ENCODE measurements at places on chromosomes 1 and 21.

DNA sequence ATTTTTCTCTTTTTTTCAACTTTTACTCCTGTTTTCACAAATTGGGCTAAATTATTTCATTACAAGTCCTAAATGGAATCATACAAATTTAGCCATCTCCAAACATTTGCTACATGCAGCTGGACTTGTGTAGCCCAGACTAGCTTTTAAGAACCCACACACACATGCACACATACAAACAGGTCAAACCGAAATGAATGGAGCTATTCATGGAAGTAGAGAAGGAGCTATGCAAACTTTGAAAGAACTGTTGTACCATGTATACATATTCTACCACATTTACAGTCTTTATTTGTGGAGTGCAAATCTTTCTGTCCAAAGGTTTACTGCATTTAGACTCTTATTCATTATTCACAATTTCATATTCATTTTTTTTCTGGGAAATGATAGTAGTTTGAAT, 189.1 kb upstream of the RNPC3 start:
- DNase-seq, result no peak

DNA sequence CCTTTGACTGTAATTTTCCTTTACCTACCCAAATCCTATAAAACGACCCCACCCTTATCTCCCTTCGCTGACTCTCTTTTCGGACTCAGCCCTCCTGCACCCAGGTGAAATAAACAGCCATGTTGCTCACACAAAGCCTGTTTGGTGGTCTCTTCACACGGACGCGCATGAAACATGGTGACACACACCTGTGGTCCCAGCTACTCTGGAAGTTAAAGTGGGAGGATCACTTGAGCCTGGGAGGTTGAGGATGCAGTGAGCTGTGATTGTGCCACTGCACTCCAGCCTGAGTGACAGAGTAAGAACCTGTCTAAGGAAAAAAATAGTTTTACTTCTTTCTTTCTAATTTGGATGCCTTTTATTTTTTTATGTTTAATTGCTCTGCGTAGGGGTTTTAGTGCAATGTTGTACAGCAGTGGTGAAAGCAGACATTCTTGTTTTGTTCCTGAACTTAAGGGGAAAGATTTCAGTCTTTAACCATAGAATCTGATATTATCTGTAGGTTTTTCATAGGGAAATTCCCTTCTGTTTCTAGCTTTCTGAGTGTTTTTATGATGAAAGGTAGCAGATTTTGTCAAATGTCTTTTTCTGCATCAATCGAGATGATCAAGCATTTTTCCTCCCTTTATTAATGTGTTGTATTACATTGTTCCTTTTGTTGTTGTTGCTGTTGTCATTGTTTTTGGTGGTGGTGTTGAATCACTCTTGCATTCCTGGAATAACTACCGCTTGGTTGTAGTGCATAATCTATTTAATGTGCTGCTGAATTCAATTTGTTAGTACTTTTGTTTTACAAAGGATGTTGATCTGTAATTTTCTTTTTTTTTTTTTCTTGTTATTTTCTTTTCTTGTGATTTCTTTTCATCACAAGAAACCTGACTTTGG, 497.4 kb downstream of the DISC1 start:
- DNase-seq, result no peak

DNA sequence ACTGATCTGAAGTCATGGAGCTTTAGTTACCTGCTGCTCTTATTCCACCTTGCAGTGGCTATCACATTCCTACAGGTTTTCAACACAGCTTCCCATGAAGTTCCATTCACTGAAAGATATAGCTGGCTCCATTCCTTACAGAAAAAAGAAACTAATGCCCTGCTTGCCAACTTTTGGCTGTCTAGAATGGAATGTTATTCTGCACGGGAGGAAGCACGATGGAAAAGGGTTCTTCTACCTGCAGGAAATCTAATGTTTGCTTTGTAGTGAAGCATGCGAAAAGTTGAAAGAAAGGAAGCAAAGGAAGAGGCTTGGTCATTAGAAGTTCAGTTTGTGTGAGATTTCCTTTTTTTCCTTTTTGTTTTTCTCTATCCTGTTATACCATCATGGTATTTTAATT, 32.6 kb downstream of the GIPC2 start:
- DNase-seq, result no peak

DNA sequence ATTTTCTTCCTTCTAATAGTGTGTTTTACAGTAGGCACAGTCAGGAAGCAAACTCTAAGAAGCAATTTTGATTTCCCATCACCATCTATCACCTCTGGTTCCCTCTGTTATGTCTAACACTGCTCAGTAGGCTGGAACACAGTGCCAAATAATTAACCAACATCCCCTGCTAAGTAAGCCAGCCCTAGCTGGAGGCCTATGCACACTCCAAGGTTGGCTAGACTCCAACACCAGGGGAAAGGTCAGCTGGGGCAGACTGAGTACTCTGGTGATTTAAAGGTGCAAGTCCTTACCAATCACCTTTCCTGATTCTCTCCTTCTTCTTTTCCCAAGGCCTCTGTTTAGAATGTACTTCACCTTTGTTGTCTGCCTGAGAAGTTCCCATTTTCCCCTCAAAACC, 46.5 kb upstream of the BEND5 start:
- DNase-seq, result peak; percentile 95

GRCh38 chr1:70487910-70488665, 77.0 kb downstream of the CTH start:
- no peak for DNase-seq

- DNase-seq, result no peak
These were observed 19.9 kb upstream of the LPAR3 start for GRCh38 chr1:84912726-84913554.

DNA sequence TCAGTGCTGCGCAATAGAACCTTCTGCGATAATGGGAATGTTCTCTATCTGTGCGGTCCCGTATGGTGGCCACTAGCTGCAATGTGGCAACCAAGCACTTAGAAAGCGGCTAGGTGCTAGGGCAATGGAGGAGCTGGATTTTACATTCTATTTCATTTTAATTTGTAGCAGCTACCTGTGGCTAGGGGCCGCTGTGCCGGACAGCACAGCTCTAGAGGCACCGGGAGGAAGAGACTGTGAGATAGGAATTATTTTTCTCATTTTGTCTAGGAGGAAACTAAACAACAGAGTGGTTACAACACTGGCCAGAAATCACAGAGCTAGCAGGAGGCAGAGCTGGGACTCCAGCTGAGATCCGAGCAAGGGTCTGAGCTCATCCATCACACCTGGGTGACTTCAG, 130.6 kb upstream of the CD34 start:
- DNase-seq, result no peak

- DNase-seq, result no peak
These were observed 9.1 kb downstream of the TMEM9 start for GRCh38 chr1:201145132-201145531.

GRCh38 chr1:160214481-160215140, 9.4 kb downstream of the PEA15 start:
- DNase-seq, result no peak

DNA sequence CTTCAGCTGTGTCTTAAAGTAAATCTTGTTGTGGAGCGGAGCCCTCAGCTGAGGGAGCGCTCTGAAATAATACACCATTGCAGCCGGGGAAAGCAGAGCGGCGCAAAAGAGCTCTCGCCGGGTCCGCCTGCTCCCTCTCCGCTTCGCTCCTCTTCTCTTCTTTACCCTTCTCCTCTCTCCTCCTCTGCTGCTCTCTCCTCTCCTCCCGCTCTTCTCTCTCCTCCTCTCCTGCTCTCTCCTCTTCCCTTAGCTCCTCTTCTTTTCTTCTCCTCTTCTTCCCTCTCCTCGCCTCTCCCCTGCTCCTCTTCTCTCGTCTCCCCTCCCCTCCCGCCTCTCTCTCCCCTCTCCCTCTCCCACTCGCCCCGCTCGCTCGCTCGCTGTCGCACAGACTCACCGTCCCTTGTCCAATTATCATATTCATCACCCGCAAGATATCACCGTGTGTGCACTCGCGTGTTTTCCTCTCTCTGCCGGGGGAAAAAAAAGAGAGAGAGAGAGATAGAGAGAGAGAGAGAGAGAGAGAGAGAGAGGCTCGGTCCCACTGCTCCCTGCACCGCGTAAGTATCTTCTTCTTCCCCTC, at the start of gene PROX1:
TSS of gene PROX1 (plus strand) at position 47 of the 580 bp plus-strand sequence. CDS start 8,563 bp downstream, outside the sequence.
- DNase-seq, result peak; percentile 49

DNA sequence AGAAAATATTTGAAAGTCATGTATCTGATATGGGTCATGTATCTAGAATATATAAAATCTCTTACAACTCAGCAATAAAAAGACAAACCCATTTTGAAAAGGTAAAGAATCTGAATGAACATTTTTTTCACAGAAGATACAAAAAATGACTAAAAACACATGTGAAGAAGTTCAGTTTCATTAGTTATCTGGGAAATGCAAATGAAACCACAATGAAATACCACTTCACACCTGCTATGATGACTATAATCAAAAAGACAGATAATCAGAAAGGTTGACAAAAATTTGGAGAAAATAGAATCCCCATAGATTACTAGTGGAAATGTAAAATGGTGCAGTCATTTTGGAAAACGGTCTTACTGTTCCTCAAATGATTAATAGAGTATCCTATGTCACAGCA, 631.0 kb downstream of the MRPL39 start:
- DNase-seq, result no peak

DNA sequence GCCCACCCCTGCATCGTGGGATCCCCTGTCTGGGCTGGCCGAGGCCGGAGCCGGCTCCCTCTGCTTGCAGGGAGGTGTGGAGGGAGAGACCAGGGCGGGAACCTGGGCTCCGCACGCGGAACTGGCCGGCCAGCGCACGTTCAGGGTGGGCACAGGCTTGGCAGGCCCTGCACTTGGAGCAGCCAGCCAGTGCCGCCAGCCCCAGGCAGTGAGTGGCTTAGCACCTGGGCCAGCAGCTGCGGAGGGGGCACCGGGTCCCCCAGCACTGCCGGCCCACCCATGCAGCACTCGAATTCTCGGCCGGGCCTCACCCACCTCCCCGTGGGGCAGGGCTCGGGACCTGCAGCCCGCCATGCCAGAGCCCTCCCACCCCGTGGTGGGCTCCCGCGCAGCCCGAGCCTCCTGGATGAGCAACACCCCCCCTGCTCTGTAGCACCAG, 422.6 kb downstream of the AMY1C start:
- no peak for DNase-seq

- DNase-seq, result no peak
These were observed 35.0 kb downstream of the ACKR1 start for GRCh38 chr1:159239551-159240220.

DNA sequence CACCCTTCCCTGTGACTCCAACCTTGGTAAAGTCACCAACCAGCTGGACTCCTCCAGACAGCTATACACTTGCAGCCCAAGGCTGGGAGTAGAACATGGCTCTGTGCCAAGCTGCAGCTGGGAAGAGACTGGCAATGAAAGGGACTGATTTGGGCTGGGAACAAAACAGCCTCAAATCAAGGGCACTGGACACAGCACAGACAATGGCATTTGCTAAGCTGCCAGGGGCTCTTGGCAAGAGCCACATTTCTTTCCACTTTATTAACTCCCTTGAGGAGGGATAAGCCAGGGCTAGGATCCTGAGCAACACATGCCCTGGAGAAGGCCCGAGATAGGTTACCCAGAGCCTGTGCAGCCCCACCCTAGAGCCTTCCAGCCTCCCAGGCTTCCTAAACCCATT, 12.0 kb downstream of the SYT11 start:
- DNase-seq, result peak; percentile 25

DNA sequence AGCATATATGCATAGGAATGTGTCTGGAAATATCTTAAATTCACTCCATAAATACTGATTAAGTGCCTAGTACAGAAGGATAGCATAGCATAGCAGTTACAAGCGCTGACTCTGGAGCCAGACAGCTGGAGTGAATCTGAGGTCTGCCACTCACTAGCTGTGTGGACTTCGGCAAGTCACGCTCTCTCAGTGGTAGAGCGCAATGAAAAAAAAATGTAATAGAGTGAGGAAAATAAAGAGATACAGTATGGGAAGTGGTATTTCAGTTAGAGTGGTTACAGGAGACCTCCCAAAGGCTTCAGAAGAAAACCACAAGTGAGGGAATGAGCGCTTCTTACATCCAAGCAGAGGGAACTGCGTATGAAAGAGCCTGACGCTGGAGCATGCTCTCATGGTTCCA, 338.9 kb upstream of the PRMT6 start:
- DNase-seq, result no peak

- peak; percentile 100 for DNase-seq
These were observed 67.7 kb downstream of the MACF1 start for GRCh38 chr1:39272027-39272797.

DNA sequence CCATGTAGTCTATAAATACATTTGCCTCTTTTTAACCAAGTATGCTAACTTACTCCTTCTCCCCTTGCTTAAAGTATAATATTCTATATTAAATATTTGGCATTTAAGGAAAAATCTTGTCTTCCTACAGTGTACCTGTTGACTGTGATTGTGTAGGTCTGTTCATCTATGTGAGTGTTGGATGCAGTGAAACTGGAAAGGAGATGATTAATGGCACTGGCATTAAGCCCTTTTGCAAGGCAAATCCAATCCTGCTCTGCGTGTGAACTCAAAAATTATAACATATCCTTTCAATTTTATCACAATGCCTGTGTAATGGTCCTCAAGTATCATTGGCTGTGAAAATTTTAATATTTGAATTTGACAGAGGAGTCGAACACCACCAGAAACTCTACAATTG, 565.0 kb downstream of the KCNT2 start:
- DNase-seq, result no peak

DNA sequence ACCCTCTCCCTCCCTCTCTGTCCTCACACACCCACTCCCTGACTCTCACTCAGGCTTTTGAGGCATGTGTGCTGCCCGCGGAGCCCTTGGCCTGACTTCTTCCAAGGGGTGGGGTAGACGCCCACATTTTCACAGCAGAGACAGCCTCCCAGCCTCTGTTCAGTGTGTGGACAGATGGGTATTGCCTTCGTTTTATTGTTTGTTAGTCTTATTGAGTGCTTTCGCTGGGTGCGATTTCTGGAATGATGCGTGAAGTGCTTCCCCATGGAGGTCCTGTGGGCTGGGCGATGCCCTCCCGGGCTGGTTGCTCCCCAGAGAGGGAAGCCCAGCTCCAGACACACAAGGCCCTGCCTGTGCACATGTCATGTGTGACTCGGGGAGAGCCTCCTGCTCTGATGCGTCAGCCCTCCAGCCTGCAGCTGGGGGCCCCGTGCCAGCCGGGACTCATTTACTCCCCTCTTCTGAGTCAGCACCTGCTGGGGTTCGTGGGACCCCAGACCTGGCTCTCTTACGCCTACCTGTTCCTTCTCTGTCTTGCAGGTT, 14.7 kb downstream of the PDXK start:
- DNase-seq, result no peak

GRCh38 chr1:179016706-179017382, 8.8 kb upstream of the FAM20B start:
- DNase-seq, result no peak

GRCh38 chr21:46486481-46487126, 27.9 kb downstream of the DIP2A start:
- no peak for DNase-seq

GRCh38 chr1:67350783-67351182, 43.1 kb downstream of the IL12RB2 start:
- no peak for DNase-seq

DNA sequence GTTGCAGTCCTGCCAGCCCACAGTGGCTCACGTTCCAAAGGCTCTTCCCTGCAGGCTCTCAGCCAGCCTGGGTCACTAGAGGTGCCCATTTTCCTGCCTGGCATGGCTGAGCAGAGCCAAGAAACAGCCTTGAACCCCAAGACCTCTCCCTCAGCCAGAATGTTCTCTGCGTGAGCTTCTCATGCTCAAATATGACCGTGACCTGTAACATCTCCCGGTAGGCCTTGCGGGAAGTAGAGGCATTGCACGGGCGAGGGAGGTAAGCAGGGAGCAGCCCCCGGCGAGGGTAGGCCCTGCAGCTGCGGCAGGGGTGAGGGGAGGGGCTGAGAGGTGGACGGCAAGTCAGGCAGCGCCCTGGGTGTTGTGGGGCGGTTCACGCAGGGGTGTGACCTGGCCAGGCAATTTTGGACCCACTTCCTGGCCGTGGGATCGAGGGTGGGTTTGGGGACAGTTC, 20.0 kb downstream of the RRP1 start:
- no peak for DNase-seq
